ENCODE measurements at places on chromosomes 5 and 9.

DNA sequence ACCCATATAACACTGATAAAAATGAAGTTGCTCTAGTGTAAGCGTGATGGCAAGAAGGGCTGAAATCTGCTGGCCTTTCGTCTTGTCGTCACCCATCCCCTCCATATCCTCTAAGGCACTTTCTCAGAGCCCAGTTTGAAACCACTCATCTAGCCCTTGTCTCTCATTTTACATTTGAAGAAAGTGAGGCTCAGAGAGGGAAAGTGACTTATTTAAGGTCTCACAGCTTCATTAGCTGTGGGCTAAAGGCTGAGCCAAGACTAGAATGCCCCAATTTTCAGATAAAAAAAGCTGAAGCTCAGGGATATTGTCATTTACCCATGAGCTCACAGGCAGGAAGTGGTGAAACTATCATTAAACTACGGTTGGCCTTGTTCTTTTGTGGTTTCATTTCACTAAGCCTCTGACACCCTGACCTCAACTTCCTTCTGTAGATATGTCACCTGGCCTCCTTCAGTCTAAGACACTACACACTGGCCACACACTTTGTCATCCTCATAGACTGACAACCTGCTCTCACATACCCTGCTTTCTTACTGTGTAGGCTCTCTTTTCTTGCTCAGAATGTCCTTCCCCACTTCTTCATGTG is 176.7 kb upstream of the DMAC1 start:
- no peak for DNase-seq

DNA sequence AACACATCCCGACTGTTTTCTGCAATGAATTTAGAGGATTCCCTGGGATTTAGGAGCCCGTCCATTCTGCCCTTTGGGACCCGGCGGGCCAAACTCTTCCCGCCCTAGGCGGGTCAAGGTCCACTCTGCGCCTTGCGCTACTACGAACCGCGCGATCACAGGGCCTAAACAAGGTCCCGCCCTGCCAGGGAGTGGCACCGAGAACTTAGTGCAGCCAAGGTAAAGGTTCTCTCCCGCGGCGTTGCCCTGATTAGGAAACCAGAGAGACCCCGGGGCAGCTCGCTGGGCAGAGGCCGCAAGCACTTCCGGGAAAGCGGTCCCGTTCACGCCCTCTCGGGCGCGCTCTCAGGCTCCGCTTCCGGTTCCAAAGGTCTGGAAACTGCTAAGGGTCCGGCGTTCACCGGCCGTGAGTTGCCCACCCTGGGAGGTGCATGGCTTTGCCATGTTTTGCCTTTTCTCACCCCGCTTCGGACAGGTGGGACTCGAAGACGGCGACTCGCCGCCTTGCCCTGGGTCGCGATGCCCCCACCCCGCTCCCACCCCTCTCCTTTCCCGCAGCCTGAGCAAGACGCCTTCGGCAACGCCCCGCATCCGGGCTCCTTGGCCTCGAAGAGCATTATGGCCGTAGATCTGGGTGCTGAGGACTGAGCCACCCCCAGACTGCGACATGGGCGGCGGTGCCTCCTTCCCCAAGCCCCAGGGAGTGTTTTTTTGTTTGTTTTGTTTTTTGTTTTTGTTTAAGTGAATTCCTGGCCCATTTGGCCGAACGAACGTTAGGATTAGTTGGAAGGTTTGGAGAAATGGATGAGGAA is 23.4 kb downstream of the HNRNPK start:
- peak; percentile 74 for DNase-seq

DNA sequence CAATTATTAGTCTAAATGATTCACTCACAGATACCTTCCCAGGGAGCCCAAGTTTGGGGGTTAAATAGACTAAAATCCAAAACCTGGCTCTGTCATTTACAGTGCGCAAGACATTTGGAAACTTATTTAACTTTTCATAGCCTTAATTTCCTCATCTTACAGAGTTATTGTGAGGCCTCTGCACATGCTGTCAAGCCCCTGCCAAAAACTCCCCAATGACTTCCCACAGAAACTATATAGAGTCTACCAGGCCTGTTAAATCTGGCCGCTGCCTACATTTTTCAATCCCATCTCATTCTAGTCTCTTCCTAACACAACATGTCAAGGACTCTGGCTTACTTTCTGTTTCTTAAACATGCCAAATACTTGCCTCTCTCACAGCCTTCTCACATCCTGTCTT is 412.5 kb downstream of the ELAVL2 start:
- DNase-seq: no peak

DNA sequence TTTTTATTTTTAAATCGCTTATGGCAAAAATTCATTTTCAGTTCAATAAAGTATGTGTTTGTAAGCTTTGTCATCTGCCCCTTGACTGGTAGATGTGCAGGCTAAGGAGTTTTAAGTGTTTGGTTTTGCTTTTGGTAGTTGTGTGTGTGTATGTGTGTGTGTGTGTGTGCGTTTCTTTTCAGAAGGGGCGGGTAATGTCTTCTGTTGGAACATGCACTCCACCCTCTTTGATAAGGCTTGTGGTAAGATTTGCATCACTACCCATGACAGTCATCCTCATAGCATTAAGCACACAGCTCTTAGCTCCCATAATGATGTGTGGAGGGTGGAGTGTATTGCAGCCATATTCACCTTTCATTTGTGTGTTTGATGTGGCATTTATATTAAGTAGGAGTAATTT is 92.1 kb upstream of the FSD1L start:
- DNase-seq: no peak

- DNase-seq: no peak
Observed at GRCh38 chr9:68715181-68715456, 10.1 kb downstream of the PIP5K1B start.

- no peak for DNase-seq
Observed at GRCh38 chr9:121633119-121633714, 18.2 kb upstream of the DAB2IP start.

DNA sequence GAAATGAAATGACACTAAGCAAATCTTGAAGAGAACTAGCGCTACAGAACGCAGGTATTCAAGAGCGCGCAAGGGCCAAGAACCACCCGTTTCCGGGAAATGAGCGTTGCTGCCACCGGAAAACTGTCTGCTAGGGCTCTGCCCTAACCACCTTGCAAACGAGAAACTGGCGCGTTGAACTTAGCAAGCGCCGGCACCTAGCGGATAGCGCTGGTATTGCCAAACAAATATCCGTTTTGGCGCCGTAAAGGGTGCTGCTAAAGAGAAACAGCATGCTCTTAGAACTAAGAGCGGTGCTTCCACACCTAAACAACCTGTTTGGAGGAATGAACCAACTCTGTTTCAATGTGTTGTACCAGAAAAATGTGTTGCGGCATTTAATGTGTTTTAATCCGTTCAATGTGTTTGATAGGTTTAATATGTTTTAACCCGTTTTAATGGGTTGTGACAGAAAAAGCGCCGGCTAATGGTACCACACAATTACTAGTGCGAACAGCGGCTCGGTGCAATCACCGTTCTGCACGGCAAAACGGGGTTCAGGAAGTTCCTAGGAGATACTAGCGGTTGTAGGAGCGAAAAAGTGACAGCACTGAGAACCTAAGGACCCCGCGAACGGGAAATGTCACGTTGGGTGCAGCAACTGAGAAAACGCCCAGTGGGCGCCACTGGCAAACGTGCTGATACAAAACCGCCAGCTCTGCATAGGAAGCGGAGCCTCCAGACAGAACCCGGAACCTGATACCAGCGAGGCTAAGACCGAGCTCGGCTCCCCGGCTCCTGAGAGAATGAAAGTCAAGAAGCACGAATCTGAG is at the start of gene ANXA2R:
Gene ANXA2R (minus strand): TSS at position 33 of the 812 bp plus-strand sequence. CDS start 273 bp downstream, outside the sequence.
- DNase-seq: peak; percentile 93

DNA sequence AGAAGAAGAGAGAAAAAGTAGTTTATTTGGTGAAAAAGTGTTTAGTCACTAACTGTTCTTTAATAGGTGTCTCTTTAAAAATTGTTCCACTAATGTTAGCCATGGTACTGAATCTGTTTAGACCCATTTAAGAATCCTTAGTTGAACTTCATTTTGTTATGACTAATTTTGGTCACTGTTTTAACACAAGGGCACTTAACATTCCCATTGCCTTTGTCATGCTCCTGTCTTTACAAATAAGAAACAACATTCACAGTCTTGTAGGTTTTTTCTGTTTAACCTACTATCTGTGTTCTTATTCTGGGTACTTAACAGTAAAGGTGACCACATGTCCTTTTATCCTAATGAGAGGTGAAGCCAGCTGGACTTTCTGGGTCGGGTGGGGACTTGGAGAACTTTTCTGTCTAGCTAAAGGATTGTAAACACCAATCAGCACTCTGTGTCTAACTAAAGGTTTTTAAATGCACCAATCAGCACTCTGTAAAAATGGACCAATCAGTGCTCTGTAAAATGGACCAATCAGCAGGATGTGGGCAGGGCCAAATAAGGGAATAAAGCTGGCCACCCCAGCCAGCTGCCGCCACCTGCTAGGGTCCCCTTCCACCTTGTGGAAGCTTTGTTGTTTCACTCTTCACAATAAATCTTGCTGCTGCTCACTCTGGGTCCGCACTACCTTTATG is 116.7 kb downstream of the WDR70 start:
- DNase-seq: peak; percentile 78

DNA sequence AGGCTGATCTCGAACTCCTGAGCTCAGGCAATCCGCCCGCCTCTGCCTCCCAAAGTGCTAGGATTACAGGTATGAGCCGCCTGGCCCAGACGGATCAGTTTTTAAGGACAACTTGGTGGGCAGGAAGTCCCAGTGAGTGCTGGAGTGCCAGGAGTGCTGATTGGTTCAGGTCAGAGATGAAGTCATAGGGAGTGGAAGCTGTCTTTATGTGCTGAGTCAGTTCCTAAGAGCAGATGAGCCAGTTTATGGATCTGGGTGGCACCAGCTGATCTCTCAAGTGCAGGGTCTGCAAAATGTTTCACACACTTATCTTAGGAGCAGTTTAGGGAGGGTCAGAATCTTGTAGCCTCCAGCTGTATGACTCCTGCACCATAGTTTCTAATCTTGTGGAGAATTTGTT is 292.1 kb upstream of the ELAVL2 start:
- no peak for DNase-seq

- DNase-seq: peak; percentile 59
Observed at GRCh38 chr9:98117984-98118639, 910 bp downstream of the TRIM14 start.

GRCh38 chr5:54673523-54674225 is 156.1 kb downstream of the SNX18 start:
- no peak for DNase-seq

GRCh38 chr9:82116556-82116955 is 128.0 kb downstream of the SPATA31D1 start:
- no peak for DNase-seq

GRCh38 chr5:158387499-158387898 is 528.6 kb upstream of the CLINT1 start:
- DNase-seq: peak; percentile 5

DNA sequence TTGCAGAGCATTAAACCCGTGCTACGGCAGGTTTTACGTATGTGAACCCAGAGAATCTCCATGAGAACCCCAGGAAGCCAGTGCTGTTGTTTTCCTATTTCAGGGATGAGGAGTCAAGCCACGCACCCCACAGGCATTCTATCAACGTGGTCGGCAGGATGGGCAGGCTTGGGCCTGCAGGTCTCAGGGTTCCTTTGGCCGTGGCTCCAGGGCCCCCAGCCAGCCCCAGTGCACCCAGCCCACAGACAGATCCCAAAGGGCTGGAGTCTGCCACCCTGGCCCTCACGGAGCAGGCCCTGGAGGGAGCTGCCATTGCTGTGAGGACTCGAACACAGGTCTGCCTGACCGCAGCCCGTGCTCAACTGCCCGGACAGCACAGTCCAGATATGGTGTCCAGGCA is 77.1 kb upstream of the STXBP1 start:
- no peak for DNase-seq

GRCh38 chr5:134397196-134397595 is 14.5 kb downstream of the CDKN2AIPNL start:
- no peak for DNase-seq

DNA sequence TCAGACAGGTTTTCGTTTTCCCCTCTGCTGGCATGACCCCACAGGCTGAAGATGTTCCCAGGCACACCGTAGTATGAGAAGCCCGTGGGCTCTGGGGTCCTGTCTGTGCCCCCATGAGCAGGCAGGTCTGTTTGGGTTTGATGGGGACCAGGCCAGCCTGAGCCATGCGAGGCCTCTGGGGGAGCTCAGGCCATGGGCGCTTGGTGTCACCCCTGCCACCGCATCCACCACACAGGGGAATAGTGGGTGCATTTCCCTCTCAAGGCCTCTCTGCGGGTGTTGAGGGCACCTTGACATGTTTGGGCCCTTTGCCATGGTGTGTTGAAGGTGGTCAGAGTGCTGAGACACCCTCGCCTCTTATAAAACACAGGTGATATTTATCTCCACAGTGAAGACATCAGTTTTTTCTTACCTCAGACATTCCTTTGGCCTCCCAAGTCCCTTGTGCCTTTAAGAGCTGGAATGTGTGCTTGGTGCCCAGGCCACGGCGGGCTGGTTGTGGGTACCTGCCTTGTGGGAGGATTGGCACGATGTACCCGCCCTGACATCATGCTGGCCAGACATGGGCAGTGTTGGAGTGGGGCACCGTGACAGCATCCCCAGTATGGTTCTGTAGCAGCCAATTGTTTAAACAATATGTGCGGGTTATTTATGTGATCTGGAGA is 68.3 kb downstream of the WNK2 start:
- DNase-seq: no peak

GRCh38 chr9:121756474-121757280 is 105.2 kb downstream of the DAB2IP start:
- DNase-seq: no peak

DNA sequence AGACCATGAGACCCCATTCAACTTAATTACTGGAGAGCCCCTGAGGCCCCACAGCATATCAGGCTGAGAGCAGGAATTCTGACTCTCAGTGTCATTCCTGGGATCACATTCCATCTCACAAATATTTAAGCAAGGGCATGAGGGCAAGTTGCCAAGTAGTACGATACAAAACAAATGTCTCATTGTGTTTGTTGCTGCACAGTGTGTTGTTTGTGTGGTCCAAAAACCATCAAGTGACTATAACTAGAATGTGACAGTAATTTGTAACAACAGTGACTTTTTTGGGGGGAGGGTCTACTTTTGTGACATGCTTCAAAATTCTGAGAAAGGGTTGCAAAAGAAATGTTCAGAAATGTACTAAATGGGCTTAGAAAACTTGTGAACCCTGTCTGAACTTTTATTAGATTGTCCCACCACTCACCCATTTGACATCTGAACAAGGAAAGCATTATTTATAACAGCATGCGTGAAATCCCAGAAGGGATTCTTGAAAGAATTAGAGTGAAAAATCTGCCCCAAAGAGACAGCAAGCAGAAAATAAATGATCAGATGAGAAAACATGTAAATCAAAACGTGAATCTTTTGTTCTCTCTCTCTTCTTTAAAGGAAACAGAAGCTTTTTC is 347.0 kb downstream of the NTRK2 start:
- DNase-seq: no peak

DNA sequence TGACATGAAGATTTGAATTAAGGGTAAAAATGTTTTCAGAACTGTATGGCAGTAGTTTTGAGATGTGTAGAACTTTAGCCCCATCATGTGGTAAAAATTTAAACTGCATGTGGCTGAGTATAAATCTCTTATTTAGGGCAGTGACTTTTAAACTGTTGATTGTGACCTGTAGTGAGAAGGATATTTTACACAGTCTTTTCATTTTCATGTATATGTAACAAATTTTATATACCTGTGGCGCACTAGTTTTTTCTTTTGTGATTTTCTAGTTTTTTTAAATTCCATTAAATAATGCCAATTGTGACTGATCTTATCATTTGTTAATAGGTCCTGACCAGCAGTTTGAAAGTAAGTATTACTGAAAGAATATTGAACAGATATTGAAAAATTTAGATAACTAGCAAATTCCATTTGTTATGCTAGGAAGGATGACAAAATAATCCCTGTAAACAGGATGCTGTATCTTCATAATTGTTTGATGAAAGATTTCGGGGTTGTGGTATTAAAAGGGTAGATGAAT is 47.2 kb downstream of the GPBP1 start:
- peak; percentile 70 for DNase-seq
